ENCODE measurements at places on chromosomes 2 and 18.
A peak's percentile ranks its signal among the peaks of the same experiment; 100 is the strongest.

DNA sequence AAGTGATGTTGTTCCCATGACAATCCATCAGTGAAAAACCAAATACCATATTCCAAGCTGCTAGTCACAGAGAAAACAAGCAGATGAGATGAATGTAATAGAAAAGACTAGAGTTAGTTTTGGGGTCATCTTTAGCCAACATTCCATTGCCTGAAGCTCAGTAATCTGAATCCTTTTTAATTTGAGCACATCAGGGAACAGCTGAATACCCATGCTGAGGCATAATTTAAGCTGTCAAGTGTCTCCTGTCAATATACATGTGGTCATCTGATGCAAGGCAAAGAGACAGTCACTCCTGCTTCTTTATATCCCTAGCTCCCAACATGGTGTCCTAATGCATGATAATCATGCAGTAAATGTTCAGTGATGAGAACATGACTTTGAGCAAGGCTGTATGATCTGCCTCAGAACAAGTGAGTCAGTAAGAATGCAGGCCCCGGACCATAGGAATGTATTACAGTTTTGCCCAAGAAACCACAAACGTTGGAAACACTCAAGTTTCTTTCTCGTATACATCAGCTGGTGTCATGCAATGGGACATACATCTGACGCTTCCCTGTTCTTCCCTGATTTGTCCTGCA, 48.0 kb downstream of the CDK15 start:
- no peak for DNase-seq

- no peak for DNase-seq
Measured at GRCh38 chr2:156147594-156148330, 184.8 kb downstream of the NR4A2 start.

- DNase-seq, result no peak
Measured at GRCh38 chr2:80113399-80113798, 191.2 kb downstream of the LRRTM1 start.

DNA sequence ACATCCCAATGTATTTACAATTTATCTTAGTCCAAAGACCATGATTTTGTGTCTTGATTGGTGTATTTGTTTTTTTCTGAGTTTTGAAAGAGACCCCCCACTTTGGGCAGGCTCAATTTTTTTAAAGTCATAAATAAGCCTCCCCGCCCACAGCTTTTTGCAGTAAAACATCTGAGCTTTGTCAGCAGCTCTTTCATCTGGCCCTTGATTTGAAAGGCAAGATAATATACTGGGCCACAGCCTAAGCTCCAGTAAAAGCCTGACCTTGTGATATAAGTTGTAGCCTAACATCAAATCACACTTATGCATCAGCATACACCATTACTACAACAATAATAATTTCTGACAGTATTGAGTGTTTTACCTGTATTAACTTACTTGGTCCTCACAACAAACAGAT, 51.3 kb upstream of the SERTAD2 start:
- no peak for DNase-seq

DNA sequence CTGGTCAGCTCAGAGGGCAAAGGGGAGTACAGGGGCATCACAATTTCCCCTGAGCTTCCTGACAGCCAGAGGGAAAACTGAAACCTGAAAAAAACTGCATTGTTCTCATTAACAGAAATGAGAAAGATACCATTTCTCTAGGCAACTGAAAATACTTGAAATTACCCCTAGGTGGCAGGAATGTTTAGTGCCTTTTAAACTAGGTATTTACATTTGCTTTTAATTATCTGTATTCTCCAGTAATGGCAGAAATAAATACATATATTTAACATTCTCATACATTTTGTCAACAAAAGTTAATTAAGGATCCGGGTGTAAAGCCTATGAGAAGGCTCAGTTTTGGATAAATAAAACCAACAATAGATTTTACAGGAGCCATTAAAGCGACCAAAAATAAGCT, 34.5 kb downstream of the RPL31 start:
- no peak for DNase-seq

DNA sequence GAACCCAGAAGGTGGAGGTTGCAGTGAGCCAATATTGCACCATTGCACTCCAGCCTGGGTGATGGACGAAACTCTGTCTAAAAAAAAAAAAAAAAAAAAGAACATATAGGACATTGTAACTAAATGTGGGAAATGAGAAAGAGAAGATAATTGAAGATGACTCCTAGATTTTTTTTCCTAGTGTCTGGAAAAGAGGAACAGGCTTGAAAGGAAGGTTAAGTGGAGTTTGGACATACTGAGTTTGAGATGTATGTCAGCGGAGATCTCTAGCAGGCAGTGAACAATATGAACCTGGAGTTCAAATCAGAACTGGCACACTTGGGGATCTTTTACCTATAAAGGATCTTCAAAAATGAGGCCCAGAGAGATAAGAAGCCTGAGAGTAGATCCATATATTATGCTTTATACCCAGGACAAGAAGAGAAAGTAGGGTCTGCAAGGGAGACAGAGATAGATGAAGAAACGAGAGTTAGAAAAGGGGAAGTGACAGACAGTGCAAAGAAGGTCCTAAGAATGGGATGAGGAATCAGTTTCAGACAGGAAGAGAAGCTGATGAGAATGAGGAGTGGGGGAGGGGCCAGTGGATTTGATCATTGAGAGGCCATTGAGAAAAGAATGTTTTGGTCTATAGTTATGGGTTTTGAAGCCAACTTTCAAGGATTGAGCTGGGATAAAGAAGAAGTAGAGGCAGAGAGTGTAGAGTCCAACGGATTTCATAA, 46.9 kb upstream of the CD28 start:
- no peak for DNase-seq

- DNase-seq, result no peak
Measured at GRCh38 chr2:3009483-3009882, 368.1 kb downstream of the EIPR1 start.

GRCh38 chr18:66990909-66991308, 387.0 kb upstream of the CDH19 start:
- DNase-seq, result no peak

DNA sequence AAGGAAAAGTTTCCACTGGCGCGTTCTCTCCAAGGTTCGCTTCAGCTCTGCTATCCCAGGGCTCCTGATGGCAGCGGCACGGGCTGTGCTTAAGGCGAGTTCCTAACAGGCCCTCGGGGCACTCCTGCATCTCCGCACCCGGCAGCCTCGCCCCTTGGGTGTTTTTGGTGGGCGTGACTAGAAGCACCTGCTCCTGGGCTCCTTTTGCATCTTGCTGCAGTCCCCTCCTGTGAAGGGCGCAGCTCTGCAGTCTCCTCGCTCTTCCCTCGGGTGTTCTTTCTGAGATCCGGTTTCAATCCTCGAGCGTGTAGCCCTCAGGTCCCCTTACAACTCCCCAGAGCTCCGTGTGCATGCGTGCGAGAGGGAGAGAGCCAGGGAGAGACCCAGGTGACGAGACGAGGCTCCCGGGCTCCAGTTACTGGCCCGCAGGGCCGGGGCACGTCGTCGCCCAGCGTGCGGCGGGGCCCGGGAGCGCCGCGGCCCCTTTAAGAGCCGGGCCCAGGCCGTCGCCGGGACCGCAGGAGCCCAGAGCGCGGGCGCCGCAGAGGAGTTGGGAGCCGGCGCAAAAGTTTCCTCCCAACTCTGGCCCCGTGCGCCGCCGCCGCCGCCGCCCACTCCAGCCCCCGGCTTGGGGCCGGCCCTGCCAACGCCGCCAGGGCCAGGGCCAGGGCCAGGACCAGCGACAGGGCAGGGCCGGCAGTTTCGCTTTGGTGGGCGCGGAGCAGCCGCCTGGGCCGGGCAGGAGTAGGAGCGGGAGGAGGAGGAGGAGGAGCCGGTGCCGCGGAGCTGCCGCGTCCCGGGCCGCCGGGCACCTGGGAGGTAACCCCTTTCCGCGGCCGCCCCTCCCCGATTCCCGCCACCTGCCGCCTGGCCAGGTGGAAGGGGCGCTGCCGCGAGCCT, at the start of gene PARD3B:
TSS of gene PARD3B (plus strand) at position 515 of the 900 bp plus-strand sequence. CDS start 525 bp downstream, outside the sequence.
- peak; percentile 13 for DNase-seq

DNA sequence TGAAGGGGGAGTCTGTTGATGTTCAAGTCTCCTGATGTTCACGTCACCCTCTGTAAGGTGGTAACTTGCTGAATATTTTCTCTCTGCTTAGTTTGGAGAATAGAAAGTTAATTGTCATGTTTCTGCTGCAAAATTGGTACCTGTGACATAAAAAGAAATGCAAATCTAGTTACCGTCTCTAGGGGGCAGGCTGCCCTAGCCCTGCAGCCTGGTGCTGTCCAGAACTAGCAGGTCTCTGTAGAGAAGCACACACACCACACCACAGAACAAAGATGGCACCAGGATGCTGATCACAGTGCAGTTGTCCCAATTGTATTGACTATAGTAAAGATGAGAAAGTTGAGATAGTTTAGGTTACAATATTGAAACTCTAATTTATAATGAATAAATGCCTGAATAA, 47.0 kb downstream of the SLC9A4 start:
- no peak for DNase-seq

GRCh38 chr2:240595381-240596079, 9.0 kb downstream of the CAPN10 start:
- peak; percentile 26 for DNase-seq

GRCh38 chr2:161582386-161582785, 41.8 kb upstream of the SLC4A10 start:
- DNase-seq, result no peak

GRCh38 chr2:240466579-240467148, 31.2 kb downstream of the GPC1 start:
- no peak for DNase-seq

DNA sequence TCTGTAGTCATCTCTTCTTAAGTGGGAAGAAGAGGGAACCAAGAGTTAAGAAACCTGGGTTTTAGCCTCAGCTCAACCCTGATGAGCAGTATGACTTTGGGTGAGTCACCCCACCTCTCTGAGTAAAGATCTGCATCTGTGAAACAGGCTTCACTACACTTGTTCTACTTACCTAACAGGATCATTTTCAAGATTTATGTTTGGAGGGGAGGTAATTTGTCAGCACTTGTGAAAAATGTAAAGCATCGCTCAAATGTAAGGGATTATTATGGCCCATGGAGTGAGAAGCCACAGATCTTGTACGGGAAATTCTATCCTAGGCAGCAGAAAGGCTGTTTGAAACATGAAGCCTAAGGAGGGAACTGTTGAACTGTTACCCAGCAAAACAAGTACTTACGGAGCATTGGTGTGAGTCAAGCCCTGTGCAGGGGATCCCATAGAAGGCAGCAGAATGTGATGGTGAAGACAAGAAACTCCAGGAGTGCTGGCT, 160.6 kb downstream of the PRKCE start:
- DNase-seq, result no peak

DNA sequence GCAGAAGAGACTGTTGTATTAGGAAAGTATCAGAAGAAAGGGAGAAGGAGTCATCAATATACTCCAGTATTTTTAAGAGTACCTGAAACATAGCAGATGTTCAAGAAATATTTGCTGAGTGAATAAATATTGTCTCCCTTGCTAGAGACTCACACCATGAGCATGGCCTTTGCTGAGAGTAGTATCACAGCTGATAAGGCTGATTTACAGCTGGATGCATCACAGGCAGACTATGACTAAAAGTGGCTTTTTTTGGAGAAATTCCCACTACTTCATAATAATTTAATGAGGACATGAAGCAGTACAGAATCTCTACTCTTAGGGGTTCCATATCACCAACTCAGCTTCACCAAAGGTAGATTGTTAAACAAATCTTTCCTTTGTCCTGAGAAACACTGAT, 373.3 kb downstream of the RBM43 start:
- DNase-seq, result no peak

DNA sequence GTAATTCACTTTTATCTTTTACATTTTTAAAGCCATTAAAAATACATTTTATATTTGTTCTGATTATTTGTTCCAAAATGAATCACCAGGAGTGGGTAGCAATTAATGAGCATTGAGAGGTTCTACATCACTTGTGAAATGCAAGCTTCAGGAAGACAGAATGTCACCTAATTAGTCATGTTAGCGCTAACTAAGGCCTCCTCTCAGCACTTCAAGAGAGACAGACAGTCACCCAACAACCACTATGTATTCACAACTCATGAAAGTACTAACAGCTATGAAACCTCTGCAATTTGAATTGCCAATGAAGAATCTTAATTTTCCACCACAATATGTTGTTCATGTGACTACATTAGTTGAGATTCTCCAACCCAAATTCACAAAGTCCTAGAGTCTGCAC, 611.0 kb downstream of the KCNJ3 start:
- DNase-seq, result no peak

DNA sequence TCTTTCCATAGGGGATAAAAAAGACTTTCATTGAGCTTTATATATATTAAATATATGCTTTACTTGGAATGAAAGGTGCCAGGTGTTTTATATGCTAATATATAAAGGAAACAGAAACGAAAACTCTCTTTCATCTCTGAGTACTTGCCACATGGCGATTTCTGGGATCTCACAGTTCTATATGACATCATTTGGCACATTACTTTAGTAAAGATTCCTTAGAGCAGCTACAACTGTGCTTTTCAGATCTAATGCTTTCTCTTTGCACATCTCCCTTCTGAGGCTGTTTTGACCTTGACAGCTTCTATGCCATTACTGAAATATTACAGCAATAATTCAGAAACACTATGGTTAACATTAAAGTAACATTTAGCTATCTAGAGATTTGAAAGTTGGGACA, 1082.9 kb upstream of the CDH2 start:
- DNase-seq, result no peak

GRCh38 chr2:111534910-111535352, 349.1 kb downstream of the ANAPC1 start:
- DNase-seq, result no peak

DNA sequence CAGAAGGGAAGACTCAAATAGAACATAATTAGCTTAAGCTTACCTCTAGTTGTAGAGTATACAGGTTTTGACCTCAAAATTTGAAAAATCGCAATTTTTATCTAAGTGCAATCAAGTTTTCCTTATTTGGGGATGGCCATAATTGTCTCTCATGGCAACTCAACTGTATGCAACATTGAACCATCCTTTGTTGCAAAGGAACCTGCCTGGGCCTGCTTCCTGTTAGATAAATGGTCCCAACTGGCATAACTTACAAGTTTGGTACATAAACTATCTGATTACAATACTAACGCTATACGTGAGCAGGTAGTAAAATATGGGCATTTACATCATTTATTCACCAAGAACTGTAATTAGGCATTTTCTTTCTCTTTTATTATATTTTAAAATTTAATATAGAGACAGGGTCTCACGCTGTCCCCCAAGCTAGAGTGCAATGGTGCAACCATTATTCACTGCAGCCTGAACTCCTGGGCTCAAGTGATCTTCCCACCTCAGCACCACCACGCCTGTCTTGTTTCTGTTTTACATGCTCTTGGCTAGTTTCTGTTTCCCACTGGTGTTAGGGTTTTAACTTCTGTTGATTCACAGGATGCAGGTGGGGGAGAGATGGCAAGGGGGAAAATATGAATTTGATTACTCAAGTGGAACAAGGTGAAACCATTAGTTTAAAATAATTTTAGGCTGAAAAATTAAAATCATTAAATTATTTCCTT, 55.3 kb upstream of the B3GNT2 start:
- DNase-seq, result no peak

DNA sequence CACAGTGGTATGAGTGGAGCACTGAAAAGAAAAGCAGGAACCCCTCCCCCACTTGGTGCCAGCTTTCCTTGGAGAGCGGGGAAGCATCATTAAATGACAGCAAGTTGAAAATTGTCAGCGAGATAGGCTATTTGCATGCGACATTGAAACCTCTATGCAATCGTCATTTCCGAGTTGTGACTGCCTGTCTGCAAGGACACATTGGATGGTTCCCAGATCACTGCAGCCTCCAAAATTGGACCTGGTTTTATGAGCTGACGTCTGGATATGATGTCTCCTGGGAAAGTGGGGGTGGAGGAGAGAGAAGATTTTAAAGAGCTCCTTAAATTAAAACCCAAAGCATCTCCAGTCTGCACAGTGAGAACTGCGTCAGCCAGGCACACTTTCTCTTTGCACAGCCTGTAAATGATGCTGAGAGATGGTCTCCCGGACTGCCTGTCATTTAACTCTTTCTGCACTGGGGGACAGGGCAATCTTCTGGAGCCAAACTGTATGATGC, 57.8 kb upstream of the KIF5C start:
- DNase-seq, result no peak

- no peak for DNase-seq
Measured at GRCh38 chr2:163573652-163574051, 162.2 kb downstream of the FIGN start.
